ENCODE measurements at places on chromosomes 16 and 17.

DNA sequence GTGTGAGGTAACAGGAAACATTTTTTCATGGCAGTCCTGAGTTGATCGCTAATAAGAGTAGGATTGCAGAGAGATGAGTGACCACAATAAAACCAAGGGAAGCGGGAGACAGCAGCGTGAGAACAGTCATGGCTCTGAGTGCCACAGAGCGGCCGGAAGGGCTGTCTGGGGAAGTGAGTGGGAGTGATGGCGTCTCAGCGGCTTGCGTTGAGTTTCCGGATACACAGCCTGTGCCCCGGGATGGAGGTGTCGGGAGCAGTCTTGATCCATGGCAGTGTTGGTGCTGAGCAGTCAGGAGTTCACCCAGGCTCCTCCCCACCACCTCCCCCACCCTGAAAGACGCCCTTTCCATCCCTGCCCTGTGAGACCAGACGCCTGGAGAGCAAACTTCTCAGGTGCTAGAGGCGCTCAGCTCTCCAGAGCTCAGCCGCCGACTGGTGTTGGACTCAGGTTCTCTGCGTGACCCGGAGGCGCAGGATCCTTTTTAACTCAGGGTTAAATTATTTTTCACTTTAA lies 59.8 kb downstream of the BANP start:
- peaks cover 22% of the 10 kb centered on the region for H3K36me3 ChIP-seq
- H3K27me3 ChIP-seq = no peaks in the 10 kb centered on the region
- no peak overlapping the region for H3K27ac ChIP-seq
- DNase-seq = no peak
- peaks cover 2% of the 10 kb centered on the region for H3K4me1 ChIP-seq
- no peak overlapping the region for H3K4me3 ChIP-seq

DNA sequence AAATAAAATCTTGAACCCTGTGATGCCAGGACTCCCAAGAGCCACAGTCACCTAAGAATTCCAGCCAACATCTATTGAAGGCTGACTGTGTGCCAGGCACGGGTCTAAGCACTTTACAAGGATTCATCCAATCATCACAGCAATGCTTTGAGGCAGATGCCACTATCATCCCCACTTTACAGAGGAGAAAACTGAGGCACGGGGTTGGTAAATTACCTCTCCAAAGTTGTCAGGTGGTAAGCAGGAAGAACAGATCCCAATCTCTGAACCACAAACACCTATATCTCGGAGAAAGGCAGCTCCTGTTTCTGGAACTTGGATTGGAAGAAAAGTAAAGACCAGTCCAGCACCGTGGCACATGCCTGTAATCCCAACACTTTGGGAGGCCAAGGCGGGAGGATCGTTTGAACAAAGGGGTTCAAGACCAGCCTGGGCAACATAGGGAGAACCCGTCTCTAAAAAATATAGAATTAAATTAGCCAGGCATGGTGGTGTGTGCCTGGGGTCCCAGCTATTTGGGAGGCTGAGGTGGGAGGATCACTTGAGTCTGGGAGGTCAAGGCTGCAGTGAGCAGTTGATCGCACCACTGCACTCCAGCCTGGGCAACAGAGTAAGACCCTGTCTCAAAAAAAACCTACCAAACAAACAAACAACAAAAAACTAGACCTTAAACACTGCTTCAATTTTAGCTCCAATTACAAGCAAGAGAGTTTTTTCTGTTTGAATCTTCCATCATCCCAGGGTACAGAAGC lies 60.7 kb upstream of the SIAH1 start:
- no peak overlapping the region for H3K27ac ChIP-seq
- H3K27me3 ChIP-seq = no peaks in the 10 kb centered on the region
- DNase-seq = no peak
- no peaks in the 10 kb centered on the region for H3K36me3 ChIP-seq
- H3K4me3 ChIP-seq = no peak overlapping the region

GRCh38 chr16:57799600-57800199 lies 2.6 kb downstream of the KIFC3 start:
- H3K36me3 ChIP-seq = no peaks in the 10 kb centered on the region
- DNase-seq = no peak
- H3K4me1 ChIP-seq = peaks cover 54% of the 10 kb centered on the region

- H3K36me3 ChIP-seq = no peaks in the 10 kb centered on the region
- no peak overlapping the region for H3K4me3 ChIP-seq
- DNase-seq = no peak
- H3K27me3 ChIP-seq = peaks cover 21% of the 10 kb centered on the region
These were observed 94.7 kb downstream of the NOG start for GRCh38 chr17:56688151-56688550.

DNA sequence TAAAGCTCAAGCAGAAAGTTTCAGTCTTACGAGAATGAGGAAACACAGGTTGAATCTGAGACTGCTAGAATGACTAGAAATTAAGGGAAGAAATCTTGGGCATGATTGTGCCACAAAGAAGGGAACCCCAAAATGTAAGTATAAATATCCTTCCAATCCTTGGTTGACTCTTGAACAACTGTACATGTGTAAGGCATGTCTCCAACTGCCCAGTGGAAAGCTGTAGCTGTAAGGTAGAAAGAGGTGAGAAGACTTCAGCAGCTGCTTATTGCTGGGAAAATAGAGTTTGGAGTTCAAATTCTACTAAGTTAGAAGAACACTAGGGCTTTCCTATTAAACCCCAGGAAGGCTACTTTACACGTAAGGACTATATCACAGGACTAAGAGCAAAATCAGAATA lies 59.7 kb upstream of the NACA2 start:
- H3K4me1 ChIP-seq = no peaks in the 10 kb centered on the region
- DNase-seq = no peak
- no peak overlapping the region for H3K4me3 ChIP-seq
- H3K36me3 ChIP-seq = no peaks in the 10 kb centered on the region

- peak overlapping the region; percentile 91 for H3K27ac ChIP-seq
- peaks cover 9% of the 10 kb centered on the region for H3K27me3 ChIP-seq
- DNase-seq = no peak
- H3K4me3 ChIP-seq = peak overlapping the region; percentile 93
- no peaks in the 10 kb centered on the region for H3K36me3 ChIP-seq
These were observed 724 bp downstream of the GAA start for GRCh38 chr17:80101946-80102663.

DNA sequence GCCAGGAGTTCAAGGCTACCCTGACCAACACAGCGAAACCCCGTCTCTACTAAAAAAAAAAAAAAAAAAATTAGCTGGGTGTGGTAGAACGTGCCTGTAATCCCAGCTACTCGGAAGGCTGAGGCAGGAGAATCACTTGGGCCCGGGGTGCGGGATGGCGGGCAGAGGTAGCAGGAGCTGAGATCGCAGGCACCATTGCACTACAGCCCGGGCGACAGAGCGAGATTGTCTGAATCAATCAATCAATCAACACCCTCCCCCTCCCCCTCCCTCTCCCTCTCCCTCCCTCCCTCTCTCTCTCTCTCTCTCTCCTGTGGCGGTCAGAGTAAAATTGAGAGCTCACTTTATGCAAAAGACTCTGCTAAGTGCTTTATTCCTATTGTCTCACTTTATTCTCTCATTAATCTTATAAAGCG lies 1.2 kb downstream of the HSDL1 start:
- H3K4me3 ChIP-seq = peak overlapping the region; percentile 98
- peaks cover 10% of the 10 kb centered on the region for H3K4me1 ChIP-seq
- no peak for DNase-seq
- H3K27ac ChIP-seq = peak overlapping the region; percentile 98
- peaks cover 5% of the 10 kb centered on the region for H3K36me3 ChIP-seq

GRCh38 chr16:72313903-72314302 lies 141.9 kb upstream of the PMFBP1 start:
- no peak overlapping the region for H3K27ac ChIP-seq
- peaks cover 5% of the 10 kb centered on the region for H3K4me1 ChIP-seq
- H3K36me3 ChIP-seq = peaks cover 9% of the 10 kb centered on the region
- no peak overlapping the region for H3K4me3 ChIP-seq
- H3K27me3 ChIP-seq = no peaks in the 10 kb centered on the region

DNA sequence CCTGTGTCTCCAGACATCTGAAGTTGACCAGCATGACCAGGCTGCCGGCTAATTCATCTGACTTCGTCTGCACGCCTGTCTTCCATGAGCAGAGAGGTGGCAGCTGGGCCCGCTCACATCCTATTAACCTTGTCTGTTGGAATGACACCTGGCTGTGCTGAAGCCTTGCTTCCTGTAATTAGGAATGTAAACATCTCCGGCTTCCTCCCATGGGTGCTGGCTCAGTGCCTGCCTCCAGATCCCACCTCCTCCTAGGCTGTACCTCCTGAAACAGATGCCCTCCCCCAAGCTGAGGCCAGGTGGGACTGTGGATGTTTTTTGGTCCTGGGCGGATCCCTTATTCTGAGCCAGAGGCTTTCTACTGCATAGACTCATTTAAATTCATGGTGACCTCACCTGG lies 296.3 kb downstream of the HS3ST4 start:
- DNase-seq = no peak
- no peak overlapping the region for H3K4me3 ChIP-seq
- H3K36me3 ChIP-seq = no peaks in the 10 kb centered on the region
- H3K27ac ChIP-seq = no peak overlapping the region
- H3K4me1 ChIP-seq = peaks cover 2% of the 10 kb centered on the region
